ENCODE measurements at places on chromosomes 6 and 20.

GRCh38 chr20:22455259-22455658 is 129.1 kb downstream of the FOXA2 start:
- no peak for DNase-seq

DNA sequence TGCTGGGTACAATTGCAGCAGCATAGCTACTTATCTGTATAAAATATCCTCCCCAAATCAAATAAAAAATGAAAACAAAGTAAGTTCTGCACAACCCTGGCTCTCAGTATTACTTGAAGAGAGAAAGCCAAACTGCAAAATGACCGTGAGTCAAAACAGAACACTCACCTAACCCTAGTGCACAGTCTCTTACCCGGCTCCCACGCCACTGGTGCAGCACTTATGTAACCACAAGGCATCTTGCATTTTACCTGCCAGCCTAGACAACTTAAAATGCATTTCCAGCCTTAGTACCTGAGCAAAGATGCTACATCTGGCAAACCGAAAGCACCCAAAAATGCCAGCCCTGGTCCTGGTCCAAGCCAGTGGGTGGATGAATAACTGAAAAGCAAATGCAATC is 12.4 kb upstream of the SIRPB1 start:
- no peak for DNase-seq

DNA sequence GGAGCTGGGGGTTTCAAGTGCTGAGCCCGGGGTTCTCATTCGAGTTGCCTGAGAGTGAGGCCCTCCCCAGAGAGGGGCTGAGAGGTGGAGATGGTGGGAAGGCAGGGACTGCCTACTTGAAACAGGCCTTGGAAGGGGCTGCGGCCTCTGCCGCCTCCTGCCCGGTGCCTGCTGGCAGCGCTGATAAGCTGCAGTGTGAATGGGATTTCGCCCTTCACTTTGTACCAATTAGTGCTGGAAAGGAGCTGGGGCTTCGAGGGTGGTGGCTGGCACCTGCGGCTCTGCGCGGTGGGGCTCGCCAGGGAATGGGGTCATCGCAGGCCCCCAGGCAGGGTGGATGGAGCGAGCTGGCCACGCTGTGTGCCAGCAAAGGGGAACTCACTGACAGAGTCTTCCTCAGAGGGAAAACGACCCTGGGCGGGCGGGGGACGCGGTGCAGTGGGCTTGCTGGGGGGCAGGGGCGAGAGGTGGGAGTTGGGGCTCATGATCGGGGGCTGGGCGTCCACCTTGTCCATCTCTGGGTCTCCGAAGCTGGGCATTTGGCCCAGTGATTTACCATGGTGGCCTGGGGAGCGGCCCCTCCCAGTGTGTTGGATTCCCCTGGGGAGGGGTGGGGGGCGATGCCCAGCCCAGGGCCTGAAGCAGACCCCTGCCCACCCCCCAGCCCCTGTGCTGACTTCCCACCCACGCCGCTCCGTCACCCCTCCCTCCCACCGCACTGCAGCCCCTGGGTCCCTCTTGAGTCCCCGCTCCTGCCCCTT is 22.9 kb downstream of the COL20A1 start:
- DNase-seq: no peak

GRCh38 chr6:158028876-158029275 is 47.2 kb downstream of the SYNJ2 start:
- DNase-seq: no peak

DNA sequence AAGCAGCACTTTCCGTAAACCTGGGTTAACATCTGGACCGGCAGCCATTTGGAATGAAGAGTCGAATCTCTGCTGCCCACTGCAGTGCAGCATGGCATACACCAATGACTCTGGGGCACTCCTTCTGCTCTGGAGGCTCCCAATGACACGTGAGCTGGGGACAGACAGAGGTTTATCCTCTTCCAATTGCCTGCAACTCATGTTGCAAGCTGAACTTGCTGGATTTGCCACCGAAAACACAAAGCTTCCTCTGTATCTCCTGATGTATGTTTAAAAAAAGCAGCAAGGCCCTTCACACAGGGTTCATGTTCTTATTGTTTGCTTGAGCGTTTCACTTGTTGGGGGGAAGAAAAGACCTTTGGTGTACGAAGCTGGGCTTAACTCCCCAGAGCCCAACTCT is 10.8 kb downstream of the NCOA5 start:
- DNase-seq: no peak

DNA sequence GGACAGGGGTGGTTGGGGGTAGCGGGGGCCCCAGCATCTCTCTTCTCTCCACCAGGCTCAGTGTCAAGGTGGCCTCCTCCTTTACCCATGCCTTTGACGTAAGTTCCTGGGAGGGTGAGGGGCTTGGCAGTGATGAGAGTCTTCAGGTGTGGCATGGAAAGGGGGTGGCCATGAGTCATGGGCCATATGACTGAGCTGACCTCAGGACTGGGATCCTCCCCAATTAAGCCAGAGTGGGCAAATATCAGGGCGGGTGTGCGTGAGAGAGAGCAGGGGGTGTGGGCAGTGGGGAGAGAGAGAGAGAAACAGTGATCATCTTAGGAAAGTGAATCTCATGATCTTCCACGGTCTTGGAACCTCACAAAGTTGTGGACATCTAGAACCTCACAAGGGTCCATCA is 8.2 kb upstream of the BPIFB4 start:
- DNase-seq: no peak

DNA sequence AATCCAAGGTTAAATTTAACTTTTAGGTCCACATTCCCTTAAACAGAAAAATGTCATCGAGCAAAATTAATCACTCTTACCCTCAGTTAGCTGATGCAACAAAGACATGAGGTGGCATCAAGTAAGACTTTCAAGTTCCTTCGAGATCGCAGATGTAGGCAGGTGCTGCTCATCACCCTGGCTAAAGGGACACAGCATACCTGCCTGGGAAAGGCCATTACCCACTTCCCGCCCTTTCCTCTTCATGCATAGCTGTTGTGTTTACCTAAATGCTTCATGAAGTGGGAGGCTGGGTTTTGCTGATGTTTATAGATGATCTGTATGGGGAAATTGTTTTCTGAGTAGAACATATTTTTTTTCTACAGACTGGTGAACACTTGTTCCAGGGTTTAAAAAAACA is 67.7 kb downstream of the GFRA4 start:
- DNase-seq: no peak

- no peak for DNase-seq
Observed at GRCh38 chr6:131918650-131919355, 32.4 kb downstream of the CCN2 start.

- DNase-seq: no peak
Observed at GRCh38 chr20:51428401-51429143, 113.9 kb downstream of the NFATC2 start.

DNA sequence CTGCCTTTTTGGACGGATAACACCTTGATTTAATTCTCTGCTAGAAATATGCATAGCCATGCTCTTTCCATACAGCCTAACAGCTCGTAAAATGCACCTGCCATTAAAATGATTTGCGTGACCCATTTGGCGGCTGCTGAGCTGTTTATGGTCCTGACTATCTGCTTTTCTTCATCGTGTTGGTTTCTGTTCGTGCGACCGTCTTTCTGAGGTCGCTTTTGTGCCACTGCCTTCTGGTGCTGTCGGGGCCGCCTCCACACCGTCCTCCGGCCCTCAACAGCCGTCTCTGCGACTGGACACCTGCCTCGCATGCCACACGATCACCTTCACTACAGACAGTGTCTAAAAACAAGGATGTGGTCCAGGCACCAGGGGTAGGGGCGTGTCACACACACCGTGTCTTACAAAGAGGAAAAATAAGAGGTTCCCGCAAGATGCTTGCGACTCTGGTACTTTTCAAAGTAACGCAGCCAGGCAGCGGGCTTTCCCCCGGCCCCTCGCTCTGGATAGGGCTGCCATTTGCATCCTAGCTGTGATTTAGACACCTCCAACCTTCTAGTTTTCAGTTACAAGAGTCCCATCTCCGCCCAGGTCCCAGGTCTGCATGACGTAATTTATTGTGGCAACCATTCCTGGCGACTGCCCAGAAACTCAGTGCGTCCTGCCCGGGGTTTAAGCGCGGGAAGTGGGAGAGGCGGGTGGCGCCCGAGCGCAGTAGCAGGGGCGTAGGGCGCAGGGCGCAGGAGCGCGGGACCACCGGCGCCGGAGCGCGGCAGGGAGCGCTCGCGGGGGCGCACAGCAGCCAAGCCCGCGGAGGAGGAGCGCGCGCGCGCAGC is at the start of gene STMND1:
TSS of gene STMND1 (plus strand) at position 629 of the 836 bp plus-strand sequence. CDS start 208 bp downstream, outside the sequence.
- no peak for DNase-seq

DNA sequence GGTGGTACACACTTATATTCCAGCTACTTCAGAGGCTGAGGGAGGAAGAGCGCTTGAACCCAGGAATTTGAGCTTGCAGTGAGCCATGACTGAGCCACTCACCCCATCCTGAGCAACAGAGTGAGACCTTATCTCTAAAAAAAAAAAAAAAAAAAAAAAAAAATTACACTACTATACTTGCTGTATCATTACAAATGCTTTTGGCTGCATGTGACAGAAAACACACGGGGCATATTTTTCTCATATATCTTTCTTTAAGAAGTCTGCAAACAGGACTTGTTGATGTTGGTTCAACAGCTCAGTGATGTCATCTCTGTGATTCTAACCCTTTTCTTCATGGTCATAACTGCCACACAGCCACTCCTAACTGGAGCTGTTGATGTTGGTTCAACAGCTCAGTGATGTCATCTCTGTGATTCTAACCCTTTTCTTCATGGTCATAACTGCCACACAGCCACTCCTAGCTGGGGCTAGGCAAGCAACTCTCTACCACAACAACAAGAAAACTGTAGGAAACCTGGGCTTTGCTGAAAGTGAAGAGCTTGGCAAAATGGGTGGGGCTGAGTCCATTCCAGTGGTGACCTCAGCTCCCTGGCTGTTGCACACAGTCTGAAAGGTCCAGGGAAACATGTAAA is 19.8 kb downstream of the MTFR2 start:
- no peak for DNase-seq

- DNase-seq: no peak
Observed at GRCh38 chr20:50992733-50993457, 30.0 kb downstream of the KCNG1 start.

DNA sequence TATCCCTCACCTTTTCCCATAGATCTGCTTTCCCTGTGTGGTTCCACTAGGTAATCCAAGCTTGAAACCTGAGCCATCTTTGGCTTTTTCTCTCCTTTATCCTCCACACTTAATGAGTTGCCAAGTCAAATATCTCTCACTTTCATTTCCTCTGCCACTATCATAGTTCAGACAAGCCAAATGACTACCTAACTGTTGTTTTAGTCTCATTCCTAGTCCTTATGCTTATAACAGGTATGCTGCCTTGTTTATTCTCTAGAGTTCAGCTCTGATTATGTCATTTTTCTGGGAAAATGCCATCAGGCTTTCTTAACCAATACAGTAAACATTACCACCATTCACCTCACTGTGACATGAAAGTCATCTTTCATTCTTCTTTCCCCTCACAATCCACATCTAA is 6.5 kb downstream of the EFHC1 start:
- no peak for DNase-seq

DNA sequence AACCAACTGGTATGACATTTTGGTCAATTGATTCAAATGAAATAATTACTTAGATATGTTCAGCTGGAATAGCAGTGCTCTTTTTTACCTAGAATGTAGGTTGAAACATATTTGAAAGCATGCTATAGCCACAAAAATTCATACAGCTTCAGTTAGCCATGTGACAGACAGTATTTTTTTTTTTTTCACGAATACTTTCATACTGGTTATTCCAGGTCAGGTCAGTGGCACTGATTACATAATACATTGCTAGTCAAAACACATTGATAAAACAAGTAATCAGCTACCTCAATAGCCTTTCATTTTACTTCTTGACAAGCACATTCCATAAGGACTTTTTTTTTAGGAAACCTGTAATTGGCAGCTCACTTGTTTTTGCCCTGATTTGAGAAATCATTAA is 222.6 kb downstream of the EYA4 start:
- DNase-seq: no peak

DNA sequence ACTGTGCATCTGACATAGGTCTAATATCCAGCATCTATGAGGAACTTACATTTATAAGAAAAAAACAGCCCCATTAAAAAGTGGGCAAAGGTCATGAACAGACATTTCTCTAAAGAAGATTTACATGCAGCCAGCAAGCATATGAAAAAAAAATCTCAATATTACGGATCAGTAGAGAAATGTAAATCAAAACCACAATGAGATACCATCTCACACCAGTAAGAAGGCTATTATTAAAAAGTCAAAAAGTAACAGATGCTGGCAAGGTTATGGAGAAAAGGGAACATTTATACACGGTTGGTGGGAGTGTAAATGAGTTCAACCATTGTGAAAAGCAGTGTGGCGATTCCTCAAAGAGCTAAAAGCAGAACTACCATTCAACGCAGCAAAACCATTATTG is 13.1 kb downstream of the METTL24 start:
- DNase-seq: no peak

DNA sequence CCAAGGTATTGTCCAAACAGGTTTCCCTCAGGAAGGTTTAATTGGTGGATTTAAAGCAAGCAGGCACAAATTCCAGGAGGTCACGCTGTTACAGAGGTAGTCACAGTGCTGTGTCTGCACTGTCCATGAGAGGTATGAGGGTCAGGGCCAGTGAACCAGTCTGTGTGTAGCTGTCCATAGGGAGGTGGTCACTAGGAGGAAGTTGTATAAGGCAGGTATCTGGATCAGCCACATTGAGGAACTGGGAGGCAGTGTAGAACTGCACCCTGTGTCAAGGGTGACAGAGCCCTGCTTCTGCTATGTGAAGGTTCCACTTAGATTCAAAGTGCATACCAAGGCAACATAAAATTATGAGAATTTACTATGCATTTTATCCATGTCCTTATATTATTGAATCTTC is 73.3 kb downstream of the MAP3K4 start:
- DNase-seq: no peak

- no peak for DNase-seq
Observed at GRCh38 chr6:109349419-109349987, 32.8 kb downstream of the CD164 start.

DNA sequence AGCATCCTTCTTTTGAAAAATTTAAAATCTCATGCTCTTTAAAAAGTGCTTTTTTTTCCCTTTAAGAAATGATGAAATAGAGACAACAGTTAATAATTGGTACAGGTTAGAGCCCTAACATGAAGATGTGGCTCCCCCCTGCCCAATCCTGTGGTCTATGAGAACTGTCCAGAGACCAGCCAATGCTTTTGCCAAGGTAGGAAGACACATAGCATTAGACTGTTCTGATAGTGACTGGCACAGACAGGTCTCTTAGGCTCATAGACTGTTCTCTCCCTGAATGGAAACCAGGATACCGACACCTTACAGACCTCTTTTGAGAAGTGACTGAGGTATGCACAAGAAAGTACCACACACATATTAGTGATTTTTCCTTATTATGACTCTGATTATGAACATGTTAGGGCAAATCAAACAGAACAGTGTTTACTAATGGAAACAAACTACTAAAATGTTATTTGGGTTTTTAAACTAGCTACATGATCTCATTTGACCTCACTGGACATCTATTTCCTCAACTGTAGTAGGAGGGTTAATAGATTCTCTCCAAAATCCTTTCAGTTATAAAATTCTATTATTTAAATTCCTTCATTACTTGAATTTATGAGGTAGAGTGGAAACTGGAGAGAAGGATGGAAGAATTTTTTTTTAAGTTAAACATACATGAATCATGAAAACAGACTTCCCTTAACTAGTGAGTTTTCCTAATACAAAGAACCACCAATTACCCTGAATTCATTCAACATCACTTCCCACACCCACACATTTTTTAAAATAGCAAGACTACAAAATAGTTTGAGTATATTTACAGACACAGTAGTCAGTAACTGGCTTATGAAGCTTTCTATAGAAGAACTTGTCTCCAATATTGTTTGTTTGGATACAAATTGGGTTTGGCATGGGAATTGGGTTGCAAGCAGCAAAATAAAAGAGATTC is 120.4 kb downstream of the OGFRL1 start:
- DNase-seq: no peak

GRCh38 chr6:15893556-15894253 is 230.9 kb upstream of the DTNBP1 start:
- DNase-seq: no peak

- DNase-seq: no peak
Observed at GRCh38 chr6:37549154-37549553, 49.5 kb upstream of the CCDC167 start.
